Tibial artery (tissue), 4 donors: ENCODE measurements at places on chromosomes 1 and 21.

DNA sequence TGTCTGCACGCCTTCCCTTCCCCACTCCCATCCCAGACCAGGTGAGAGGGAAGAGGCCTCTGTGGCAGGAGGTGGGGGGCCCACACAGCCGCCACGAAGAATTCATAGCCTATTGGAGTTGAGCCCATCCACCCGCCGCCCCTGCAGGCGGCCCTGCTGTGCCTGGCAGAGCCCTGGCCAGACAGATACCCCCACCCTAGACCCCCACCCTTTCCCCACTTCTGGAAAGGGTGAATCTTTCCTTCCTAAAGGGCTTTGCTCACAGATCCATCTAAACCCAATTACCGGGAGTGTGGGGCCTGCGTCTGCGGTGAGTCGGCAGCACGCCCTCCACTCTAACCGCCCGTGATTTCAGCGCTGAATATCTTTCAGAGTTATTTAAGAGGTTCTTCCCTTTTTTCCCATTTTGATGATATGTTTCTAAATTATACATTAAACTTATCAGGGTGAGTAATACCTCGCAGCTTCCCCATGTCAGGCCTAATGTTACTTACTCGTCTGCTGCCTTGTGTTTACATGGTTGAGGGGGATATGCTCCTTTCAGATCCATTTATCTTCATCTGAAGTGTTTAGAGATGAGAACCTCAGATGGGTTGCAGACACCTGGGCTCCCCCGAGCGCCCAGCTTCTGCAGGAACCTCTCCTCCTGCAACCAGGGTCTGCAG, 183.9 kb upstream of the VAMP3 start:
- DNase-seq: peak; percentile 13

GRCh38 chr1:23791516-23792047, 637 bp downstream of the LYPLA2 start:
- no peak for DNase-seq

DNA sequence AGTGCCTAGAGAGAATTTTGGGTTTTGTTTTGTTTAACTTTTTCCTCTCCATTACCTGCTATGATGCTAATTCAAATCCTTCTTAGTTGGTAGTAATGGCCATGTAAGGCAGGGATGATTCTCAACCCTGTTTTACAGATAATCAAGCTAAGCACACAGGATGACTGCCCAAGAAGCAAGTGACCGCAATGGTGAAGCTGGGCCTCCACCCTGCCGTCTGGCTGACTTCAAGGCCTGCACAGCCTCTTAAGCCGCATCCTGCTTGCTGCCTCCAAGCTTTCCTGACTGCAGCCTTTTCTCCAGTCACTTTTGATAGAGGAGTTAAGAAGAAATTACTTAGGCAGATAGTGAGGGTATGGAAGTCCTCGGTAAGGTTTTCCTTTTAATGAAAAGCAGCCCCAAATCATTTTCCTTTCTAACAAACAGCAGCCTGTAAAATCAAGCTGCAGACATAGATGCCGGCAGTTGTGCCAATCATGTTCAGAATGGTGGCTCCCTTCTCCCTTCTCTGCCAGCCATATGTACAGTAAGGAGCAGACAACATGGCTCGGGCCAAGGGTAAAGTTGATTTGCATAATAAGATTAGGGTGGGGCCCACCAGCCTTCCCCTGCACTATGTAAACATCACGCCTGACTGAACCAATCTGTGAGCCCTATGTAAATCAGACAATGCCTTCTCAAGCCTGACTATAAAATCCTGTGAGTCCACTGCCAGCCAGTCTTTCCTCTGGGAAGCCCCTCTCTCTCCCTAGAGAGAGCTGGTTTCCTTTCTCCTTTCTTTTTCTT, 8.8 kb upstream of the CTBS start:
- DNase-seq: no peak

DNA sequence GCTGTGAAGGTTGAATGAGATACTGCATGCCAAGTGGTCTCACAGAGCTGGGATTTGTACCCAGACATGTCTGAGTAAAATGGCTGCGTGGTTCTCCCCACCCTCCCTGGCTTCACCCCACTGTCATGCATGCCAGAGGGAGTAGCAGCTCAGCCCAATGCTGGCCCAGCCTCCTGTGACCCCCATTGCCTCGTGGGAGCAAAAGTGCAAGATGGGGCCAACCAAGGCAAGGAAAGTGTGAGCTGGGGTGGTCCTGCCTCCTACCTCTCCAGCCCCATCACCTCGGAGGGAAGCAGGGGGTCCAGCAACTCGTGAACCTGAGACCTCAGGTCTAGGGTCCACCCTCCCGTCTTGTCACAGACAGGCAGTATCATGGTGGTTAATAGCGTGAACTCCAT, 209.8 kb upstream of the GRIK3 start:
- no peak for DNase-seq

DNA sequence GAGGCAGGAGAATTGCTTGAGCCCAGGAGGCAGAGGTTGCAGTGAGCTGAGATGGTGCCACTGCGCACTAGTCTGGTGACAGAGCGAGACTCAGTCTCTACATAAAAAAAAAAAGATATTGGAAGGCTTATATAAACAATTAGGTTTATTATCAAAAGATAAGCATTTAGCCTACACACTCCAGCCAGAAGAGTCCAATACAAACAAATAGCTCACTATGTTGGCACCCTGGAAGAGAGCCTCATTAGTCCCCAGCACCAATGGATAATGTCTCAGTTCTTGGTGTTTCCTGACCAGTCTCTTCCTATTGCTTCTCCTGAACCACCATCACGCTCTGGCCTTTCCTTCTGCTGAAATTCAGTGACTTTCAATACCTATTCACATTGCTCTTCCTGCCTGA, 48.6 kb upstream of the ATP1A1 start:
- DNase-seq: no peak

GRCh38 chr1:203492082-203492747, 1.7 kb upstream of the OPTC start:
- DNase-seq: no peak

- DNase-seq: no peak
Measured at GRCh38 chr1:33120436-33121231, 39.7 kb downstream of the AZIN2 start.

- no peak for DNase-seq
Measured at GRCh38 chr1:179632868-179633267, 41.2 kb downstream of the TDRD5 start.

DNA sequence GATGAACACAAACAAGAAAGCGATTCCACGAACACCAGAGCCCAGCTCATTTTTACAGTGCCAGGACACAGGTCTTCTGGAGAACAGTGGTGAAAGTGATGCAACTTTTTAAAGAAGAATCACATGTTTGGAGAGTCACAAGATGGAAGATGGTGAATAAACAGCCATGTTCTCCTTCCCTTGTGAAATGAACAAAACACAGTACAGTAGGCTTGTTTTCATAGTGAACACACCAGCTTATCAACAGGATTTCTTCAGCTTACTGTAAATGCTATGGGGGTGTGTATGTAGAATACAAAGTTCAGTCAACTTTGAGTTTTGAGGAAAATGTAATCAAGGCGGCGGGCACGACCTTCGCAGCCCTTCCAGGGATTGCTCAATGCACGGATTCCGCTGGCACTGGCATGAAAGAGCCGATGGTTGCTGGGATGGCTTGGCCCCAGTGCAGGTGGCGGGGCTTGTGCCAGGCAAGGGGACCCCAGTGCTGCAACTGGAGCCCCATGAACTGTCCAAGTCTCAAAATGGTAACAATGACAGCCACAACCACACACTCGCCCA, 9.7 kb downstream of the TMPRSS3 start:
- no peak for DNase-seq

DNA sequence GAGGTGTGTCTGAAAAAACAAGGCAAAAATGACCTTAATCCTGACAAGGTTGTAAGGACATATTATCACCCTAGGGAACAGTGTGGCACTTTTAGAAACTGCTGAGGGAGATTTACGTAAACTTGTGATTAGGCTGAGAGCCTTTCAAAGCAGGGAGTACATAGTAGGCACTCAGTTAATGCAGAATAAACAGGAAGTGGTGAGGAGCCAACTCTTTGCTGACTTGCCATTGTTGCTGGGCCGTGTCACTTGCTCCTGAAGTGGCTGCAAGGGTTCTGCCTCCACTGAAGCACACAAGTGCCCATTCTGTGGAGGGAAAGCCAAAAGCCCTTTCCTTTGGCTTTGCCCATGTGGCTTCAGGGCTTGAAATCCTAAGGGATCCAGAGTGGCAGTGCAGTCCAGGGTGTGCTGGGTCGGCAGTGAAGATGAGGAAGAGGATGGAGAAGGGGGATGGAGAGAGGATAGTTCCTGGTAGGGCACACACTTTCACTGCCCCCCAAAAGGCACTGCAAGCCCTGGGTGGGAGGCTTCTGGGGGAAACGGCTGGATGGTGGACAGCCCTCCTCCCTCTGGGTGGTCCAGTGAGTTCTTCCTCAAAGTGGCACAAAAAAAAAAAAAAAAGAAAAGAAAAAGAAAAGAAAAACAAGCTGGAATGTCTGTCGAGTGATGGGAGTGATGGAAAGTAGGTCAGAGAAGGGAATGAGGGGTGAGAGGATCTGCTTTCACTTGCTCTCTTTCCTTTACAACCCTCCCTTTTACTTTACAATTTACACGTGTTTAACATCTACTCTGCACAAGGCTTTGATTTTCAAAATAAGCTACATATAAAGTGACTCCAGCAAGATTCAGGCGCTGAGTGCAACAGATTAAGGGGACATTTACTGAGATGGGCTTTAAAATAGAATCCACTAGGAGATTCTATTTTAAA, 13.7 kb upstream of the RHEX start:
- no peak for DNase-seq

DNA sequence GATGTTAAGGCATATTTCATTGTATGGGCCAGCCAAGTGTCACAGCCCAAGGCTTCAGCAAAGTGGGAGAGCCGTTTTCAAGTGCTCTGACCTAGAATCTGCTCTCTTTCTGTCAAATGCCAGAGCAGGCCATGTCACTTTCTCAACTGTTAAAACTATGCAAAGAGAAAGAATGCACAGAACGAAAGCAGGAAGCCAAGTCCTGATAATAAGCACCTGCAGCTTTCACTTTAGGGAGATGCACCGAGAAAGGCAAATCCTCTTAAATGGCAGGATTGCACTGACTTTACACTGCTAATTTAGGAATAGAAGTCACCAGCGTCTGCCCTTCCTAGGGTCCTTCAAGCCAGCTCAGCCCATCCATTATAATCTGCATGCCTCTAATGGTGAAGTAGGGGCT, 49.2 kb upstream of the NTPCR start:
- no peak for DNase-seq

GRCh38 chr1:210072896-210073504, 135.0 kb downstream of the SYT14 start:
- DNase-seq: no peak

DNA sequence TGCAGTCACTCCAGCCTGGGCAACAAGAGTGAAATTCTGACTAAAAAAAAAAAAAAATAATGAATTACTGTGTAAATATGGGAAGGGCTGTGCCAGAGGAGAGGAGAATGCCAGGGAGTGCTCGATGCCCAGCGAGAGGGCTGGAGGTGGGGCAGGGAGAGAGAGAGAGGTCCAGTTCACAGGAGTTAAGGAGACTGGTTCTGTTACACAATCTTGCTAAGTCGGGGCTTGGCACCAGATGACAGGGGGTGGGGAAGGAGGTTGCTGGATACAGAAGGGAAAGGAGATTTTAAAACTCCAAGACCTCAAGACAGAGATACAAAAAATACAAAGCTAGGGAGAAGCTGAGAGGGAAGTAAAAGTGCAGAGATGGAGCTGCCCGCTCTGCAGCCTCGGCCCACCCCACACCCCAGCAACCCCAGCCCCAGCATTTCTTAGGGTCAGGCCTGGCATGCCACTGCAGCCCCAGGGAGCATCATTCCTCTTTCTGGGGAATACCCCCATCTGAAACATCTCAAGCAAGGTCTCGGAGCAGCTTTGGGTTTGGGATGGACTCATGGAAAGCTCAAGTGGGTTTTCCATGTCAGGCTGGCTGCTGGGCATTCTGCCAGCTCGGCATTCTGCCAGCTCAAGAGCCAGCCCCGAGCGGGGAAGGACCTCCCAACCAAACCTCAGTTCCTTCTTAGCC, 991 bp downstream of the SELENBP1 start:
- peak; percentile 91 for DNase-seq

GRCh38 chr1:218815076-218815475, 358.6 kb upstream of the LYPLAL1 start:
- no peak for DNase-seq

DNA sequence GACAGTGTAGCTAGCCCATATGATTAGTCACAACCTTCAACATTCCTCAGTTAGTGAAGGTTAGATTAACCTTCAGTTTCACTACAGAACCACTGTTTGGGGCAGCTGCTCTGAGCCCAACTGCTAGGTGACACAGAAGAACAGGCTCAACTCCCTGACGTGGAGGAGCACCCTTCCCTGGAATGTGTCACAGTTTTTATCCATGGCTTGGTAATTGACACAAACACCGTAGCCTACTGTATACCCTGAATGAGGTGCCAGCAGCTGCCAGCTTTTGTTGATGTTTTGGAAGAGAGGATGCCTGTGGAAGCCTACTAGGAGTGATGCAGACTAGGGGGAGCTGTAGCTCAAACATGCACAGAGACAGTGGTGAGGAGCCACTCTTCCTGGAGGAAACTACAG, 56.6 kb upstream of the CR2 start:
- no peak for DNase-seq

GRCh38 chr1:236154671-236155398, 12.5 kb downstream of the GPR137B start:
- DNase-seq: no peak

GRCh38 chr1:228737601-228738041, 2.3 kb downstream of the RHOU start:
- DNase-seq: no peak

DNA sequence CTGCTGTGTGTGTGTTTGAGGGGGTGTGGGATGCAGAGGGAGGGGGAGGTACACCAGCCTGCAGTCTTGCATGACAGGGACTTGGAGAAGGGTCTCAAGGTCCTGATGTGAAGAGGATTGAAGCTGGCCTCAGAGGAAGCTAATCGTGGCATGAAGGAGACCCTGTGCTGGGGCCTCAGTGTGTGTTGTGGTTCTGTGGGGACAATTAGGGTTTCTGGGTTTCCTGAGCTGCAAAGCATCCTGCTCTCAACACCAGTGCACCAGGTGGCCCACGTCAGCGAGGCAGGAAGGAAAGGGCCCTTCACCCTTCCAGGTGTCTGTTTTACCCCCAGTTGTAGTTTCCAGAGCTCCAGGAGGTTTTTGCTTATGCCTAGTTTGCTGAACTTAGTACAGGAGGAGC, 52.8 kb downstream of the TENT5C start:
- no peak for DNase-seq

DNA sequence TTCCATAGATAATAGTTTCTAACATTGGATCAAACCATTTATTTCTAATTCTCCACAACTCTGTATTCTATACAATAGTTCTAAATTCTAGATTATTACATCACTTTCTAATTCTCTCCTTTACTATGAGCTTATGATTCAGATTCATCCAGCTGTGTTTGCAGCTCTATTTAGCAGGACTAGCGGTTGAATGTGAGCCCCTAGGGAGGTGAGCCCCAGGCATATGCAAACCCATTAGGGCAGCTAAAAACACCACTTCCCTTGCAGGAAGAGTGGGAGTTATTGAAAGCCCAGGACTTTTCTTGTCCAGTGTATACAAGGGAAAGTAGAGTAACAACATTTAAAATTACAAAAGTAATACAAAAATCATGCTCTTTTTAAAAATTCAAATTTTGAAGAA, 56.9 kb downstream of the KRTAP19-8 start:
- DNase-seq: no peak
